Stimulated activated CD4-positive, alpha-beta T cell treated with anti-CD3 and anti-CD28 coated beads, Interleukin-2, amount 100 ng/mL, for 4 hours (primary cell): ENCODE measurements at places on chromosomes 3 and 15.
A peak's percentile ranks its signal among the peaks of the same experiment; 100 is the strongest.

- DNase-seq = no peak
Measured at GRCh38 chr3:37952564-37952963, 38.0 kb upstream of the VILL start.

DNA sequence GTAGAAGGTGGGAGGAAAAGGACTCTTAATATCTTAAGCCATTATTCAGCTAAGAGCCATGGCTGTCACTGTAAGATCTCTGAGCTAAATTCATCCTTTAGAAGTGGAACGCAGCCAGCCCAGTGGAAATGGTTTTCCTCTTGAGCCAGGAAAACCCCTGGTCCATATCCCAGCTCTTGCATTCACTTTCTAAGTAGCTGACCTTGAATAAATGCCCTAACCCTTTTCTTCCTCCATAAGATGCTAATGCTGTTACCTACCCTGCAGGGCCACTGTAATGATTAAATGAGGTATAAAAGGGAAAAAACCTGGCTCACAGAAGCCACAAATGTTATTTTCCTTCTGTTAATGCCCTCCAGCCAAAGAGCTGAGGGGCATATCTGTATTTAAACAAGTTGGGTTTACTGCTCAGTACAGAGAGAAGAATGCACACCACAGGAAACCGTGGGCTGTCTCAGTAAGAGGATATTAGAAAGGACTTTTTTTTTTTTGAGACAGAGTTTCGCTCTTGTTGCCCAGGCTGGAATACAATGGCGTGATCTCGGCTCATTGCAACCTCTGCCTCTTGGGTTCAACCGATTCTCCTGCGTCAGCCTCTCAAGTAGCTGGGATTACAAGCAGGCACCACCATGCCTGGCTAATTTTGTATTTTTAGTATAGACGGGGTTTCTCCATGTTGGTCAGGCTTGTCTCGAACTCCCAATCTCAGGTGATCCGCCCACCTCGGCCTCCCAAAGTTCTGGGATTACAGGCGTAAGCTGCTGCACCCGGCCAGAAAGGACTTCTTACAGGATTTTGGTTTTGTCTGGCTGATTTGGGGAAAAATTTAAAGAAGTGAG is 6.8 kb downstream of the UBL7 start:
- DNase-seq = no peak

- DNase-seq = no peak
Measured at GRCh38 chr3:86969500-86970189, 21.3 kb downstream of the VGLL3 start.

DNA sequence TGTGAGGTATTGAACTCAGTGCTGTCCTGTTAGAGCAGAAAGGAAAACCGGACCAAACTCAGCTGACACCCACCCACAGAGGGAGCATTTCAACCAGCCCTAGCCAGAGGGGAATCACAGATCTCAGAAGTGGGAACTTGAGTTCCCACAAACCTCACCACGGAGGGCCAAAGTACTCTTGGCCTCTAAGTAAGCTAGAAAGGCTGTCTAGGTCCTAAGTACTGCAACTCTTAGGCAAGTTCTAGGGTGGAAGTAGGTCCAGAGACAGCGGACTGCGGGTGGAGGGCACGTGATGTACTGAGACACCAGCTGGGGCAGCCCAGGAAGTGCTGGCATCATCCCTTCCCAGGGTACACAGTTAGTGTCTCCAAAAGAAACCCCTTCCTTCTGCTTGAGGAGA is 34.1 kb downstream of the EOMES start:
- DNase-seq = no peak

GRCh38 chr3:149170672-149171071 is 41.2 kb downstream of the HPS3 start:
- no peak for DNase-seq

DNA sequence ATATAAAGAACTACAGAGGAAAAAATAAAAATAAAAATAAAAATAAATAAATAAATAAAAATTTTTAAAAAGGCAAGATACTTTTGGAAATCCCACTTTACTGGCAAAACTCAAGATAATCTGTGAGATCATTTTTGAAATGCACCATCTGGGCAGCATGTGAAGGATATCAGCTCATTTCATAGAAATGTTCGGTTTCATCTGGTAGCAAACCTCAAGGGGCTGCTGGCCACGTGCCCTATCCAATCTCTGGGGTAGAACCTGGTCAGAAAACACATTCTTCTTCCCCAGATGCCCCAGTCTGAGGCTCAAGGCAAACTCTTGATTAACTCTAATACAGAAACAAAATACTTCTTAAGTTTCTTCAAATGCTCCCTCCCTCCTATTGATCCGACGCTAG is 166.0 kb downstream of the FMN1 start:
- no peak for DNase-seq

- no peak for DNase-seq
Measured at GRCh38 chr3:63387568-63387967, 109.5 kb downstream of the SYNPR start.

GRCh38 chr3:41131224-41131623 is 68.1 kb upstream of the CTNNB1 start:
- DNase-seq = no peak

DNA sequence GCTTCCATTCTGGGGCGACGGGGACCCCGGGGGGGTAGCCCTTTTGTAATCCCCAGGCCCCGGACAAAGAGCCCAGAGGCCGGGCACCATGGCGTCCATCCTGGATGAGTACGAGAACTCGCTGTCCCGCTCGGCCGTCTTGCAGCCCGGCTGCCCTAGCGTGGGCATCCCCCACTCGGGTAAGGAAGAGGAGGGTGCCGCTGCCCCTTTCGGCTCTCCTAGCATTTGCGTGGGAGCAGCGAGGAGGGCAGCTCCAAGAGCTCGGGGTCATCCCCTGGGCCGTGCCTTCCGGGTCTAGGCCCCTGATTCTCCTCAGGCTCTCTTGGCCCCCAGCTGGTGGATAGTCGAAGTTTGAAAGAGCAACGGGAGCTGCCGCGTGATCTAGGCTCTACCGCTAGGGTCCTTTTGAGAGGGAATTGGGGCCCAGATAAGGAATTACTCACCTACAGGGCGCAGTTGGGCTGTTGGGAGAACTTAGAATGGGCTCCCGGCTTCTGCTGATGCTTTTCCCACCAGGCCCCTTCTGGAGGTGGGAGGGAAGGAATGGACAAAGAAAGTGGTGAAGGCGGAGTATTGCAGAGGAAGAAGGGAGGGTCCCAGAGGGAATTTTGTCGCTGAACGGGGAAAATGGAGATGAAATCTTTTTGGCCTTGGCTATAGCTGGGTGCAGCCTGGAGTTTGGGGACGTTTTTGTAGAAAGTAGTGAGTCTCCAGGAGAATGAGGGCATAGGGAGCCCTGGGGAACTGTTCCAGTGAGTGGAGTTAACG is 615 bp downstream of the VPS18 start:
- DNase-seq = peak; percentile 31

DNA sequence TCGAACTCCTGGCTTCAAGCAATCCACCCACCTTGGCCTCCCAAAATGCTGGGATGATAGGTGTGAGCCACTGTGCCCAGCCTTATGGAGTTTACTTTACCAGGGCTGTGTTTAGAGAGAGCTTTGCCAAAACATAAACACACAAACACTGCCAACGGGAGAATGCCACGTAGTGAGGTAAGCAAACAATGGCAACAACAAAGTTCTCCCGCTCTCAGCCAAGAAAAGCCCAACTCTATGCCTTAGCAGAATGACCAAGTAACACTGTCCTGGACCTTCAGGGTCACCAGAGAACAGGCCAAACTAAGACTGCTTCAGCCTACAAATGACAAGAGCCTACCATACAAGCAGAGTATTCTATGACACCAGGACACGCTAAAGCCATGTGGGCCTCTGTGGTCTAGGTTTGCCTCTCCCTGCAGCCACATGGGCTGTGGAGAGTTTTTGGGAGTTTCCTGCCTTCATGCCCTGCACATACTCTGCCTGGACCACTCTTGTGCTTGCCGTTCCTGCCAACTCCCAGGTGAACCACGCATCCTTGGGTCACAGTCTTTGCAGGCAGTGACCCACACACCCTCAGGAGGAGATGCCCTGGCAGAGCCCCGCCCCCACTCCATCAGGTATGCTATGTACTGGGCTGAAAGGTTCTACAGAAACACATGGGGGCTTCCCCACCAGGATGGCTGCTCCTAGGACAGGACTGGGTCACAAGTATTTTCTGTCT is 21.6 kb upstream of the CNBP start:
- no peak for DNase-seq

- no peak for DNase-seq
Measured at GRCh38 chr15:37291920-37292319, 191.6 kb upstream of the MEIS2 start.

DNA sequence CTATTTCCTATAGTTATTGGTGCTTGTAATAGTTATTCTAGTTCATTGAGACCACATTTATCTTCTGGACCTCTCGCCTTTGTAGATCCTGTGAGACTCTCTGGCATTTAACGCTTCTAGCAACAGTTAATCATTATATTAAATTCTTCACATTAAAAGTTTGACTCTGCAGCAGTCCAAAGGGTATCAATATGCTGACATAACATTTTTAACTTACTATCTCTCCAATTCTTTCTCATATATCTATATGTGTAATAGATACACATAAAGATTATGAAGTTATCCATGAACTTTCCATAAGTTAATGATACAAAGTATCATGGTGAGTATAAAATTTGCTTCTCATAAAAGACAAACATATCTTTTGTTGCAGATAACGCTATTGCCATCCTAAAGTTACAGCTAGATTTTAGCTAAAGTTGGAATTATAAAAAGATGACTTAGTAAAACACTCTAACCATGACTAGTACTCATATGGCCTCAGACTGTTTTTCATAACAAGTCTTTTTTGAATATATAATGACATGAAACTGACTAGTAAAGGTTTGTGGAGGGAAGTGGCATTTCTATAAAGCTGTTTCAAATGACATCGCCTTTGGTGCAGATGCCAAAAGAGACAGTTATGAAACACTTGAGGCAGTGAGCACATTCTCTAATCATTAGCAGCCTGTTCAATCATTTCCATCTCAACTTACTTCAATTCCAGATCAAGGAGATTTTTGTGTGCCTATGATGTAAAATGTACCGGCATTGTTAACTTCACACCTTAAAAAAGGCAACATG is 379.3 kb upstream of the CBLB start:
- no peak for DNase-seq

GRCh38 chr3:24387493-24387892 is 107.2 kb downstream of the THRB start:
- DNase-seq = no peak

DNA sequence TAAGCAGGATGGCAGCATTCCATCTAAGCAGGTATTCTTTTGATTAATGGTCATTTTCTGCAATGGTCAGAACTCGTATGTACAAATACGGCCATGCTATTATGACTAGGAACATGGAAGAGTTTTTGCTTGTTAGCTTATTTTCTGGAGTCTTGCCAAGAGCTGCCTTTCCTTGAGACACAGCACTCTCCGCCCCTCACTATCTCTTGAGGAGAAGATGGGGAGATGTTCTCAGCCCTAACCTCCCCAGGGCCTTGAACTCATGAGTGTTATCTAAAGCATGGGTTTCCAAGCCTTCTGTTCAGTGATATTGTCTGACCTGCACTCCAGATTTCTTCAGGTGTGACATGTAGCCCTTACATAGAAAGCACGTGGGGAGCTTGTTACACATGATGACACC is 65.9 kb upstream of the ACTC1 start:
- DNase-seq = no peak

DNA sequence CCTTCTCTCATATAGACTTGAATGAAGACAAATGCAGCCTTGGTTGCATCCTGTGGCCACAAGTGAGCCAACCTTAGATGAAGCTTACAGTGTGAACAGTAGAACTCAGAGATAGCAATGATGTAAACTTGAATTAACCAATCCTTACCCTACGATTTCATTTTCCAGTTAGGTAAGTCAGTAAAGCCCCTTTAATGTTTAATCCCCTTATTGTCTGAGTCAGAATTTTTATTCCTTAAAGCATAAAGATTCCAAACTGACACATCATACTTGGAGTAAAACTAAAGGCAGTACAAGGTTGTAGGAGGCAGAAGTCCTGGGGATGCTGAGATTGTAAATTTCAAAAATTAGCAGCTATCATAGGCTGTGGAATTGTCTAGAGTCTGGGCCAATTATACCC is 507.8 kb upstream of the DPH6 start:
- DNase-seq = no peak

DNA sequence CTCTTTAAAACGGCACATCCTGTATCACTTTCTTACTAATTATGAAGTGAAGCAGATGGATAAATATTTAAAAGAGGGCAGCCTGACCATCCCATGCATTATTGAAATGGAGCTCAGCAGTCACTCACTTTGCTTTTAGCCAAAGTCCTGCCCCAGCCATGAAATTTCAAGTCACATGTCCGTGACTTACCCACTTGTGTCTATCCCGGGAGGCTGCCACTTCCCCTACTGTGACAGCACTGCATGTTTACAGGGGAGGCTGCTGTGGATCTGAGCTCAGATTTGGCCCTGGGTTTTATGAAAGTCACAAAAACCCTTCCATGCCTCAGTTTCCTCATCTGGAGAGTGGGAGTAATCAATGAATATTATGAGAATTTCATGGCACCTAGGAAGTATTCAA is 17.9 kb upstream of the LRRK1 start:
- no peak for DNase-seq

DNA sequence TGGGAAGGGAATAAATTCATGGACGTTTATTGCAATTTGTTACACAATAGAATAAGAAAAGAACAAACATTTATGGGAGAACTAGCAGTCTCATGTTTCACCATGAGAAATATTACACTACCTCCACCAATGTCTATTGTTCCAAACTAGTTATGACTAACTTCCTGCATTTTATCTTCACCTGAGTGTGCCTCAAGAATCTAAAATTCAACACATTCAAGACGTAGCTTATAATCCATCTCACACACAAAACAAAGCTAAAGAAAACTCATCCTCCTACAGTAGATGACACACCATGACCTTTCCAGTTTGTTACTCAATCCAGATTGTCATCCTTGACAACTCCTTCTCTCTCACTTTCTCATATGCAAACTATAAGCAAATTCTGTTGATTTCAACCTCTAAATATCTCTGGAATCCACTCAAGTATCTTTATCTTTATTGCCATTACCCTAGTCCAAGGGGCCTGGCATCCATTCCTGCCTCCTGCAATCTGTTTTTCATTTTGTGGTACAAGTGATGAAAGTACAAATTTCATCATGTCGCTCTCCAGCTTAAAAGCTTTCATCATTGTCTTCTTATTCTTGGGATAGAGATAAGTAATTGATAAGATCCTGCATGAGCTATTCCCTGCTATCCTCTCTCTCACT is 229.9 kb downstream of the NR2F2 start:
- DNase-seq = no peak

GRCh38 chr3:178870085-178870484 is 201.5 kb downstream of the ZMAT3 start:
- DNase-seq = no peak

DNA sequence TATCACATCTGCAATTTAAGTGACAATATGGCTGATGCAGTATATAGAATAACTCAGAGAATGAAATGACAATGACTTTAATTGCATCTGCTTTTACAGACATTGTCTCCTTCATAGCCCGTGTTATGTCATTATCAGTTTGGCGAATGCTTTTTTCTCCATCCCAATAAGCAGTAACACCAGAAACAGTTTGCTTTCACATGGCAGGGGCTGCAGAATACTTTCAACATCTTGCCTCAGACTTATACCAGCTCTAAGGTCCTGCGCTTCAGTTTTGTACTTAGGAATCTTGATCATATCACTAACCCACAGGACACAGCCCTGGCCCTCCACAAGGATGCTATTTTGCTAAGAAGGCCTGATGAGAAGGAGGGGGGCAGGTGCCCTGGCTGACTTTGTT is 49.9 kb upstream of the SPESP1 start:
- no peak for DNase-seq
